ENCODE measurements at places on chromosomes 1 and 21.

DNA sequence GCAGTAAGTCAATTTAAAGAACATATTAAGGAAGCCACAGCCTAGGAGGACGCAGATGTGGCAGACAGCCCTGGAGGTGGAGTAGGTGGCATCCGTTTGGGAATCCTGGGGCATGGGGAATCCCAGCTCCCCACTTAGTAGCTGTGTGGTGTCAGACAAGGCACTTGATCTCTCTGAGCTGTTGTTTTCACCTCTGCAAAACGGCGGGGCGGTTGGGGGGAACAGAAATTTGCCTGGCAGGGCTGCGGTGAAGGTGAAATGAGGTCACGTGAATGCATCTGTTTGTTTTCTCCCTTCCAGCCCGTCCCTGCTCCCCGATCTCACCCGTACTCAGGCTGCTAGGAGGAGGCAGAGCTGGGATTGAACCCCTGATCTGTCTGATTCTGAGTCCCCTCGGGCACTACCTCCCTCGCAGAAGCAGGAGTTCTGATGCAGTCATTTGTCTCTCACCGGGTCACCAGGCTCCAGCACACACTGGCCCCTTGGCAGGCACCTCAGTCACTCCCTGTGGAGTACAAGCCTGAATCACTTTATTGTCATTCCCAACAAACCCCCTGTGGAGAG is 2.2 kb upstream of the LAPTM5 start:
- DNase-seq: peak; percentile 63

GRCh38 chr1:198064181-198064580 is 92.6 kb upstream of the NEK7 start:
- DNase-seq: no peak

DNA sequence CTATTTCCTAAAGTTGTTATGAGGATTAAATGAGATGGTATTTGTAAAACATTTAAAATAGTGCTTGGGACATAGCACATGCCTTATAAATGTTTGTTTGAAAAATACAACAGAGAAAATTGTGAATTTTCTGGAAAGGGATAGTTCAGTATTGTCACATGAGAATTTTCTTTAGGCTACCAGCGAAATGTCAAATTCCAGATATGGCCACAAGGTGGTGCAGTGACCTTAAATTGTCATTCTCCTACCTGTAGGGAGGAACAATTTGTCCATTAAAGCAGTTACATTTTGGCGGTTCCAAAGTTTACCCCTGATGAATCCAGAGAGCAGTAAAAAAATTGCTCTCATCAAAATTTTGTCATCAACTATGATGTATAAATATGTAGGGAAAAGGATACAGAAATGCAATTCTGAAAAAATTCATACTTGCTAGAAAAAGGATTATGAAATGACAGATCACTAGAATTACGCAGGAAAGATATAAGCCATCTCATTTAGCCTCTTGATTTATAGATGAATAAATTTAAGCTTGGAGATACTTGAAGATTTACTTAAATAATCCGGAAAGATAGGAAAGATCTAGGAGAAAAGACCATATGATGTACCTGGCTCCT is 50.2 kb upstream of the TSHB start:
- peak; percentile 73 for DNase-seq

DNA sequence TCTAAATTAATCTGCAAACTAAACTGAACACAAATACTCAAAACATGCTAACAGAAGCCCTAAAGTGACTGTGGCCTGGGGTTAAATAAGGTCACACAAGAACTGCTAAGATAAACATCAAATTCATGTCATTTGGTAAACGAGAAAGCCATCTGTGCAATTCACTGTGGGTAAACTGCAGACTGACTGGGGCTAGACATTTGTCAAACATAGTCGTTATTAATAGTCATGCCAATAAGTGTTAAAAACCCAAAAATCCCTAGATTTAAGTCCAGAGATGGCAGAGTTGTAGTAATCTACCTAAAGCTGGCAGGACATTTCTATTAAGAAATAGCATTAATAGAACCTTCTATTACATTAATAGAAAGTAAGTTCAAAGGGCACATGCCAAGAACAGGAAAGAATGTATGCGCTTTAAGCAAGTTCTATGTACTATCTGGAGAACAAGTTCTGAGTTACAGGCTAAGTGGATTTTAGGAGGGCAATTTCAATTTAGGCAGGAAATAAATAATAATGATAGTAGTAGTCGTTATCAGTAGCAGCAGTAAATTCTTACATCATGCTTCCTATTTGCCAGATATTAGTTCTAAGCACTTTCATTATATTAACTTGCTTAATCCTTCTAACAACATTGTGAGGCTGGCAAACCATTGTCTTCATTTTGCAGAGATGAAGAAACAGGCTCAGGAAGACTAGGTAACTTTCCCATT is 8.6 kb downstream of the EDEM3 start:
- peak; percentile 40 for DNase-seq

DNA sequence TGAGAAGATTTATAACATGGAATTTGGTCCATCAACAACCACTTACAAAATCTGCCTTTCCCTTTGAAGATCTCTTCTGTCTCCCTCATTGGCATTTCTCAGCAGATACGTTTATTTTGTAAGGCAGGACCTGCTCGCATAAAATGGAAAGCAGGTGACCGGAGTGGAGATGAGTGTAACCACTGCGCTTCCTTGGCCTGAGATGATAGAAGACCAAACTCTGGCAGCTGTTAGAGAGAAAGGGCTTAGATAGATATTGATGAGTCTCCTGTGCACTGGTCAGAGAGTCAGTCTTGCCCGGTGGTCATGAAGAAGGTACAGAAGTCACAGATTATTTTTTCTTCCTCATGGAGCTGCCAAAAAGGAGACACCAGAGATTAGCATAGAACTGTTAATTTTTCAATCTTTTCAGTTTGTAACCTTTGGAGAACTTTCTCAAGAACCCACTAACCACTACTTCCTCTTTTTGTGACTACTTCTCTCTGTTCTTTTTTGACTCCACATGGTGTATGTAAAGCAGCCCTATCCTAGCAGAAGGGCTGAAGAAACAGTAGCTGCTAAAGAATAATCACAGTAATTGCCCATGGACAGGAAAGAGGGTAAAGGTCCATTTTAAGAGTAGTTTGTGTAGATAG is 47.6 kb downstream of the FCRL3 start:
- no peak for DNase-seq

- DNase-seq: no peak
Observed at GRCh38 chr1:11873395-11874257, 14.9 kb upstream of the NPPB start.

- DNase-seq: no peak
Observed at GRCh38 chr1:53061123-53061858, 722 bp upstream of the PODN start.

- no peak for DNase-seq
Observed at GRCh38 chr1:220483700-220484099, 44.2 kb upstream of the MARK1 start.

GRCh38 chr1:185645162-185645640 is 89.0 kb upstream of the HMCN1 start:
- DNase-seq: no peak

GRCh38 chr1:72285074-72285425 is 2.7 kb upstream of the NEGR1 start:
- DNase-seq: no peak

GRCh38 chr1:12148160-12148957 is 18.4 kb upstream of the TNFRSF1B start:
- no peak for DNase-seq

DNA sequence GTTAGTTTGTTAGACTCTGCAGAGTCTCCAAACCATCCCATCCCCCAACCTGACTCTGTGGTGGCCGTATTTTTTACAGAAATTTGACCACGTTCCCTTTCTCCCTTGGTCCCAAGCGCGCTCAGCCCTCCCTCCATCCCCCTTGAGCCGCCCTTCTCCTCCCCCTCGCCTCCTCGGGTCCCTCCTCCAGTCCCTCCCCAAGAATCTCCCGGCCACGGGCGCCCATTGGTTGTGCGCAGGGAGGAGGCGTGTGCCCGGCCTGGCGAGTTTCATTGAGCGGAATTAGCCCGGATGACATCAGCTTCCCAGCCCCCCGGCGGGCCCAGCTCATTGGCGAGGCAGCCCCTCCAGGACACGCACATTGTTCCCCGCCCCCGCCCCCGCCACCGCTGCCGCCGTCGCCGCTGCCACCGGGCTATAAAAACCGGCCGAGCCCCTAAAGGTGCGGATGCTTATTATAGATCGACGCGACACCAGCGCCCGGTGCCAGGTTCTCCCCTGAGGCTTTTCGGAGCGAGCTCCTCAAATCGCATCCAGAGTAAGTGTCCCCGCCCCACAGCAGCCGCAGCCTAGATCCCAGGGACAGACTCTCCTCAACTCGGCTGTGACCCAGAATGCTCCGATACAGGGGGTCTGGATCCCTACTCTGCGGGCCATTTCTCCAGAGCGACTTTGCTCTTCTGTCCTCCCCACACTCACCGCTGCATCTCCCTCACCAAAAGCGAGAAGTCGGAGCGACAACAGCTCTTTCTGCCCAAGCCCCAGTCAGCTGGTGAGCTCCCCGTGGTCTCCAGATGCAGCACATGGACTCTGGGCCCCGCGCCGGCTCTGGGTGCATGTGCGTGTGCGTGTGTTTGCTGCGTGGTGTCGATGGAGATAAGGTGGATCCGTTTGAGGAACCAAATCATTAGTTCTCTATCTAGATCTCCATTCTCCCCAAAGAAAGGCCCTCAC is at the start of gene OLIG2:
OLIG2 (plus strand) TSS at position 447 of the 954 bp plus-strand sequence. CDS start 928 bp downstream, outside the sequence.
- DNase-seq: no peak

- DNase-seq: no peak
Observed at GRCh38 chr1:87362063-87362833, 33.6 kb downstream of the LMO4 start.

DNA sequence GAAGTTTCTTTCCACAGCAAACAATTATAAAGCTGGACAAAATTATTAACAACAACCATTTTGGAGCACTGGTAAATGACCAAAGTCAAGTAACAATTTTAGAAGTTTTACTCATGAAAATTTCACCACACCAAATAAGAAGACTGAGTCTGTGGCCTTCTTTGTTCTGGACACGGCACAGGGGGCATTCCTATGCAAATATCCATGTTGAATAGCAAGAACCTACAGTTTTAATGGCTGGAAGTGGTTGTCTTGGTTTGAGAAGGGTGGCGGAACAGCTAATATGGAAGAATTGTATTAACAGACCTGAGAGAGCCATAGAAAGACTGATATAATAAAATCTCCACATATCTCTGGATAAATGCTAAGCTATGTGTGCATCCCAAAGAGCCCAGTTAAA is 29.4 kb upstream of the GADD45A start:
- no peak for DNase-seq

DNA sequence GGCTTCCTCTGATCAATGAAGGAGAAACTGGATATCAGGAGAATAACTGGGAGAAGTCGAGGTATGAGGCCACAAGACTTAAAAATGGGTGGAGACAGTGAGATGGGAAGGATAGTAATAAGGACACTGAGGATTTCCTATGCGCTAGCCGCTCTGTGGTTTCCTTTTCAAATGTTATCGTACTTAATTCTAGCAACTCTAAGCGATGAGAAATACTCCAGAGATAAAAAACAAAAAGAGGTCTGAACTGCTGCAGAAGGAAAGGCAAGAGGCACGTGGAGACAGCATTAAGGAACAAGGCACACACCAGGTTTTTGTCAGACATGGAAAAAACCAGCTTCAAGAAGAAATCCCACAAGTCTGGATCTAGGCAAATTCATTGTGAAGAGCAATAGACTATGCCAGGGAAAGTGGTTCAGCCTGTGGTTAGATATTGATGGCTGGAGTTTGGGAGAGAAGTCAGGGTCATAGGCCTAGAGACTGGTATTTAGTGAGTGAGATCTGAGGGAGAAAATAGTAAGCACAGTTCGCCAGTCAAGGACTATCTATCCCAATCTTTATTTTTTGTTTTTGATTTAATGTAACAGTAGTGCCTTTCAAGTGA is 5.3 kb downstream of the CLCA2 start:
- DNase-seq: no peak

DNA sequence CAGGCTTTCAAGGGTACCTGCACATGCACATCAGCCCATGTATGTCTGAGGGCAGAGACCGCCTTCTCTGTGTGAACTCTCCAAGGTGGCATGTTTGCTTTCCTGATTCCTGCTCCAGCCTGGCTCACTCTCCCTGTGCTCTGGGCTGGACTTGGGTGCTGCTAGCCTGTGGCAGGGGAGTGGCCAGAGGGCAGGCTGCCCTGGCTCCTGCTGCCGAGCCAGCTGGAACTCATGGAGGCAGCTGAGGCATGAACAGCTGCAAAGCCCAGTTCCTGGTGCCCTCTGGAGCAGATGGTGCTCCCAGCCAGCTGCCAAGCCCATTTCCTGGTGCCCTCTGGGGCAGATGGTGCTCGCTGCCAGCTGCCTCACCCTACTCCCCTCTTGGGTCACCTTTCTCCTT is 7.6 kb downstream of the UBL4B start:
- DNase-seq: no peak

All from CD4-positive, alpha-beta T cell treated with Interleukin-15 for 4 hours (primary cell).